ENCODE measurements at places on chromosomes 7 and 10.

- no peak for DNase-seq
Measured at GRCh38 chr10:50585921-50586739, 37.6 kb downstream of the SGMS1 start.

GRCh38 chr7:137685433-137686164 is 161.2 kb downstream of the DGKI start:
- no peak for DNase-seq

DNA sequence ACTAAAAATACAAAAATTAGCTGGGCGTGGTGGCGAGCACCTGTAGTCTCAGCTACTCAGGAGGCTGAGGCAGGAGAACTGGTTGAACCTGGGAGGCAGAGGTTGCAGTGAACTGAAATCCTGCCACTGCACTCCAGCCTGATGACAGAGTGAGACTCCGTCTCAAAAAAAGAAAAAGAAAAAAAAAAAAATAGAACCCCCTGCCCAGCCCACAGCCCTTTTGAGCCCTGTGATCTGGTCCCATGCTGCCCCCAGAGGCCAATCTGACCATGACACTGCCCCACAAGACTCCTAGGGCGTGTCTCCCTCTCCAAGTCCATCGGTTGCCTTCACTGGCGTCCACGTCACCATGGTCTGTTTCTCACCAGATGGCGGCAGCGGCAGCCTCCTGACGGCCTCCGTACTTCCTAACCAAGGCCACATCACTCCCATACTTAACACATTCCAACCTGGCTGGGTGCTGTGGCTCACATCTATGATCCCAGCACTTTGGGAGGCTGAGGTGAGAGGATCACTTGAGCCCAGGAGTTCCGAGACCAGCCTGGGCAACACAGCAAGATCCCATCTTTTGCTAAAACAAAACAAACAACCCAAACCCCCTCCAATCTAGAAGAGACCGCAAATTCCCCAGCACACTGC is 18.0 kb downstream of the STX1A start:
- peak; percentile 32 for DNase-seq

GRCh38 chr7:129665013-129665401 is 53.5 kb downstream of the NRF1 start:
- DNase-seq, result no peak

GRCh38 chr10:29857843-29858701 is 201.3 kb downstream of the JCAD start:
- no peak for DNase-seq

- no peak for DNase-seq
Measured at GRCh38 chr7:29272057-29272456, 77.5 kb downstream of the CHN2 start.

DNA sequence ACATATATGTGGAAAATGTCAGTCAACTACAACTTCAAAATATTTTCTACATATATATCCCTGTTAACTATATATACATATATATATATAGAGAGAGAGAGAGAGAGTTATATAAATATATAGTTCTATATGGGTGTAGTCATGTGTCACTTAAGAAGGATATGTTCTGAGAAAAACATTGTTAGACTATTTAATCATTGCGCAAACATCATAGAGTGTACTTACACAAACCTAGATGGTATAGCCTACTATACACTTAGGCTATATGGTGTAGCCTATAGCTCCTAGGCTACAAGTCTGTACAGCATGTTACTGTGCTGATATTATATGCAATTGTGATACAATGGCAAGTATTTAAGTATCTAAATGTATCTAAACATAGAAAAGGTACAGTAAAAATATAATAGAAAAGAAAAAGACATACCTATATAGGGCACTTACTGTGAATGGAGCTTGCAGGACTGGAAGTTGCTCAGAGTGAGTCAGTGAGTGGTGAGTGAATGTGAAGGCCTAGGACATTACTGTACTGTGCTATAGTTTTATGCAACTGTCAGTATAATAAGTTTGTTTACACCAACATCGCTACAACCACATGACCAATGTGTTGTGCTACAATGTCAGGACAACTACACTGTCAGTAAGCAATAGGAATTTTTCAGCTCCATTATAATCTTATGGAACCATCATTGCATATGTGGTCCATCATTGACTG is 18.0 kb upstream of the FGL2 start:
- DNase-seq, result no peak

DNA sequence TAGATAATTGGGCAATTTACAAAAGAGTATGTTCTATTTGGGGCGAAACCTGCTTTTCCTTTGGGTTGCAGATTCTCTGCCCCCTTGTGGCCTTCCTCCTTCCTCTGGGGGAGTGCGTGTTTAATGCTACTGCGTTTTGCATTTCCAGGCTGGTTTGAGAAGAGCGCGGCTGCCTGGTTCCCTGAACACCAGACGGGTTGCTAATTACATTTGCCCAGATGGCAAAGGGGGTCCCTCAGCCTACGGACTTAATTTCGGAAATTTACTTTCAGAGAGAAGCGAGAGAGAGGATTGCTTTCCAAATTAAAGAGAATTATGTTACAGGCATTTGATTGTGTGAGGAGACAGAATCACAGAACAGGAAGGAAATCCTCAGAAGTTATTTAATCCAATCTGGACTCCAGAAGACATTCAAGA is 91.9 kb upstream of the JAZF1 start:
- DNase-seq, result peak; percentile 50

GRCh38 chr7:100803398-100804161 is 23.7 kb downstream of the EPHB4 start:
- peak; percentile 33 for DNase-seq

GRCh38 chr10:103836861-103837260 is 18.5 kb downstream of the SH3PXD2A start:
- no peak for DNase-seq

- DNase-seq, result peak; percentile 78
Measured at GRCh38 chr10:87862679-87863052, 667 bp downstream of the KLLN start.

DNA sequence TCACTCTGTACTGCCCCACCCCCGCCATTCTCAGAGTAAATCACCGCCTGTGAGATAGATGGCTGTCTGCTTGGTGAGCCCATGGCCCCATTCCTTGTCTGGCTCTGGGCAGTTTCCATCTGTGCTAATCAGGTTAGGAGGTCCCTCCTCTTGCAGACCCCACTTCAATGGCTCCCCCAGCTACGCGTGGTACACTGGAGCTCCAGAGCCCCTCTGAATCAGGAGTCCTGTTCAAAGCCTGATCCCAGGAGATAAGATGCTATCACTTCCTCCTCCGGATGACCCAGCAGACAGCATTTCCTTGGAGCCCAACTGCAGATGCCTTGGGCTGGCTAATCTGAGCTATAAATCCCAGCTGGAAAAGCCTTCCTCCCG is 122.3 kb downstream of the SH3PXD2A start:
- no peak for DNase-seq

DNA sequence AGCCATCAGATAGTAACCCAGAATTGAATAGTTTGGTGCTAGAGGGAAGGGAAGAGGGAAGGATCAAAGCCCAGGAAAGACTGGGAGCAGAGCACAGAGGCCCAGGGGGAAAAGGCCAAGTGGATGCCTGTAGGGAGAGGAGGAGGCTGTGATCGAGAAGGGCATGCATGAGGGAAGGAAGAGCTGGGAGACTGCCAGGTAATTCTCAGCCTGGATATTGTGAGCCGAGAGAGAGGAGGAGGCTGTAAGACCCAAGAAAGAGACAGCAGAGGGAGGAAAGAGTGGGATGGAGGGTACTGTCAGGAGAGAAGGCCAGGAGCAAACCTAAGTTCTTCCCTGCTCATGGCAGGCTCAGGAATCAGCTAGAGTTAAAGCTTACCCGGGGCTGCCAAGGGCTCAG is 178.2 kb downstream of the CCDC3 start:
- no peak for DNase-seq

DNA sequence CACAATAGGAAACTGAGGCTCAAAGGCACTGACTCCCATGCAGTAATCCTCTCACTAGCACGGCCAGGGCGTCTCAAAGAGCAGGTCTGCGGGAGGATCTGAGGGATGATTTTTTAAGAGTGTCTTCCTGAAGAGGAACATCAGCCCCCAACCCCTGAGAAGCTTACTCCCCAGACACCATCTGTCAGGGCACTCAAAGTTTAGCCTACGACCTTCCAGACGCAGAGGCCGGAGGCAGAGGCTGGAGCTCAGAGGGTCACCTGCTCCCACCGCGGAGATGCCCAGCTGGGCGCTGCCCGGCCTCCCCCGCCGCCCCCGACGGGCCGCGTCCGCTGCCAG is 1.7 kb downstream of the ZNF777 start:
- DNase-seq, result no peak

DNA sequence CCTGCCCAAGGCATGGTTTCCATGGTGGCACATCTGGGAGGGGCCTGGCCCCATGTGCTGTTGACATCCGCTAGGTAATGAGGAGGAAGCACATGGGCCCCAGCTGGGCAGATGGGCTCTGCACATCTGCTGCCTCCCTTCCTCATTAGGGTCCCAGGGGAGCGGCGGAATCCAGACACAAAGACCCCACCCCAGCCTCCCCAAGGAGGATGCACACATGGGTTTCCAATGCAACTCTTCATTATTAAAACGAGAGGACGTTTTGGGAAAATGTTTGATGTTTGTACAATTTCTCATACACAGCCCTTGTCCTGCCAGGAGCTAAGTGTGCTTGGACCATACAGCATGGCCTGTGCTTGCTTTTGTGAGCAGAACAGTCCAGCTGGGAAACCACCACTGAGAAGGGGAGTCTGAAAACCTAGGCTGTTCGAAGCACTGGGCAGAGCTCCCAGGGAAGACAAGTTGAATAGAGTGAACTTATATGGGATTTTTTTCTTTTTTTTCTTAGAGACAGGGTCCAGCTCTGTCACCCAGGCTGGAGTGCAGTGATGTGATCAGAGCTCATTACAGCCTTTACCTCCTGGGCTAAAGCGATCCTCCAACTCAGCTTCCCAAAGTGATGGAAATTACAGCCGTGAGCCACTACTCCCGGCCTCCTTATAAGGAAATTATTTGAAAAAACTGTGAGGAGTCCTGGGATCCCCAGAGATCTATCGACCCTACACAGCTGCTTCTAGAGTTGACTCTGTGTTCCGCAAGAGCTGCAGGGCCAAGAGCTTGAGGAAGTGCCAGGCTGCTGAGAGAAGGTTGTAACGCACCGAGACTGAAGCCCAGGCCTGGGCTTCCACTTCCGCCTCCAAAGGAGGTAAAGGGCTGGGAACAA is 23.4 kb downstream of the FAM107B start:
- no peak for DNase-seq

DNA sequence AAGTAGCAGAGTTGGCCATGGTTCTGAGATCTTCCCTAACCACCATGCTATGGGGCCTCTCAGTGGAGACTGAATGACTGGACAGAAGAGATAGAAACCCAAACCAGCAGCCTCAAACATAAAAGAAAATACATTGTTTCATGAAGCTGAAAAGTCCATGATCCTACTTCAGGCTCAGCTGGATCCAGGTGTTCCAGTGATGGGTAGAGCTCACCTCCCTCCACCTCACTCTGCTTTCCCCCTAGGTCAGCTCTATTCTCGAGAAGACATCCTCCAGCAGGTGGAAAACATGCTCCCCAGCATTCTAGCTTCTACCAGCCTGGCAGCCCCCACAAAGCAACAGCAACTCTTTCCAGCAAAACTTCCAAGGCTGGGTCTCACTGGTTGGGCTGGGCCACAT is 132.1 kb downstream of the OAT start:
- DNase-seq, result no peak

GRCh38 chr10:131944976-131945695 is 36.6 kb downstream of the BNIP3 start:
- no peak for DNase-seq

DNA sequence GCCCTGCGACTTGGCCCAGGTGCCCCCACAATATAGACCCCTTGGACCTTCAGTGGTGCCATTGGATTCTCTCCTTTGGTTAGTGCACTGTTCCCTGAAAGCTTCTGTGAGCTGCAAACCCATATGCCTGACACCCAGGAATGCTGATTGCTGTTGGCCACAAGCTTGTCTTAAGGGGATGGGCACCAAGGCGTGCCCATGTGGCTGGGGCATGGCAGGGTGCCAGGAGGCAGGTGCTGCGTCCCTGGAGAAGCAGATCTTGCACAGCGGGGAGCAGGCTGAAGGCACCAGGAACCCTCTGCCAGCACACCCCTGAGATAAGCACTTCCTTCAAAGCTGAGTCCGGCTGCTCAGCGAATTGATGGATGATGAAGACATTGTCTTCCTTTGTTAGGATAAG is 411.8 kb downstream of the SDK1 start:
- DNase-seq, result no peak

- DNase-seq, result no peak
Measured at GRCh38 chr7:133081119-133081598, 731 bp downstream of the CHCHD3 start.

GRCh38 chr10:80320377-80320776 is 30.9 kb upstream of the MAT1A start:
- DNase-seq, result no peak

DNA sequence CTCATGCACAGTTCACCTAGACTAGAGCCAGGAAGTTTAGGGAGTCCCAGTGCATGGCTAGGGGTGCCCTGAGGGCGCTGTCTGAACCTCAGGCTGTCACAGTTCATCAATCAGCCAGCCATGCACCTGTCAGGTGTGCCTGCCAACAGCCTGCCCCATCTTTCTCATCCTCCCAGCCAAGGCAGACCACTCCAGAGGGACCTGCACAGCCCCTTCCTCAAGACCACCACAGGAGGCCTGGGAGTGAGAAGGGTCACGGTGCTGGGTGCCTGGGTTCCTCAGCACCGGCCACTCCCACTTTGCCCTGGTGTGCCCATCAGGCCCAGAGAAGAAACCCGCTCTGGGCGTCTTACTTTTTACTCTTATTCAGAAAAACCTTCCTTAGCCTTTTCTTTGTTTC is 8.4 kb downstream of the ATP6V1F start:
- no peak for DNase-seq

DNA sequence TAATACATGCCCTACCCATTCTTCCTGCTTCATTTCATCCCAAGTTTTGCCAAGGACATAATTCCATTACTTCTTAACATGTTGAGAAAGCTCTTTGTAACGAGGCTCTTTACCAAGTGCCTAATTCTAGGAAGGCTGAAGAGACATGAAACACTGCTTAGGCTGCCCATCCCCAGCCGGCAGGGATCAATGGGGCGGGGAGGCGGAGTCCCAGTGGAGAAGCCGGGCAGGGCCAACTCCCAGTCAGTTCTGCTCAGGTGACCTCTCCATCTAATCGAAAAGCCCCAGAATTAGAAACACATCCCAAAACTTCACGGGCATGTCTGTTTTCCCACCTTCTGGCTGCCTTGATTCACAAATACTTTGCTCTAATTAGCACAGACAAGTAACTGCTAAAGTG is 89.5 kb upstream of the LYZL1 start:
- no peak for DNase-seq

- DNase-seq, result no peak
Measured at GRCh38 chr10:119772334-119772733, 46.5 kb downstream of the INPP5F start.

DNA sequence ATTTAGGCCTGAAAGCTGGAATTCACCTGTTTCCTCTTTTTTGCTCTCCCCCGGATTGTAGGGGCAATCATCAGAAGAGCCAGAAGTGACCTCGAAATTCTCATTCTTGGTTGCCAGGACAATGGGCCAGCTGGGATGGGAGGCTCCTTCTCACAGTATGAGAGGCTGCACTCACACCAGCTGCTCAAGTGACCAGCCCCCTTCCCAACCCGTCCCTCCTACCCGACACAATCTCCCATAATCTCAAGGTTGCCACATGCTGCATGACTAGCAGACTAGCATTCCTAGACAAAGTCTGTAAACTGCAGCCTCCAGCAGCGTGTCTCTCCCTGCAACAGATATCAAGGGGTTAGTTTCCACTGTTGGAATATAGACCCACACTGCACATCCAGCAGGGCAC is 110.3 kb downstream of the C1GALT1 start:
- no peak for DNase-seq

GRCh38 chr7:158272091-158272490 is 315.5 kb downstream of the PTPRN2 start:
- no peak for DNase-seq

GRCh38 chr7:260441-261281 is 29.3 kb upstream of the FOXL3 start:
- DNase-seq, result no peak

Measured in CD4-positive, alpha-beta T cell treated with Interleukin-6 for 4 hours (primary cell).